ENCODE measurements at places on chromosomes 13 and 19.

DNA sequence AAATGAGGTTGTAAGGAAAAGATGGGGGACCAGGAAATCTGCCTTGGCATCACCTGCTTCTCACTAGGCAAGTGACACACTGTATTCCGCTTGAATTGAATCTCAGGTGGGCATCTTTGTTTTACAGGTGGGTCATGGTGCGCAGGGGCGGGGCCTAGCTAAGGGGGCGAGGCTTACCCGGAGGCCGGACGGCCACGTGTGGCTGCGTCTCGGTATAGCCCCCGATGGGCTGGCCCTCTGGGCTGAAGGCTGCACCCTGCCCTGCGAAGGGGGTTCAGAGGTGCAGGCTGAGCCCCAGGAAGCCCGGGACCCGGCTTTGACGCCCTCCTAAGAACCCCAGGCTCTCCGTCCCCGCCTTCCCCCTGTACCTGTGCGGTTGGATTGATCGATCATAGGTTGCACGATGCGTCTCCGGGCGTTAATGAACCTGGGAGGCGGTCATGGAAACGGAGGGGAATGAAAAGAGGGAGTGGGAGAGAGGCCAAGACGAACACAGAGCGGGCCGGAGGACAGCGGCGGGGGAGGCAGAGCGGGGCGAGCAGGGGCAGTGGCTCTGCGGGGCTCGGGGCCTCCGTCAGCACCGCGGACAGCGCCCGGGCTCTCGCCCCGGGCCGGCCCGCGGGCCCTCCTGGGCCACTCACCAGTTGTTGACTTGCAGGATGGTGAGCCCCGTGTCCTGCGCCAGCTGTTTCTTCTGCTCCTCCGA lies 12.5 kb downstream of the MEIS3 start:
- no peak for DNase-seq

GRCh38 chr13:99528547-99528946 lies 27.3 kb downstream of the TM9SF2 start:
- DNase-seq, result no peak

GRCh38 chr19:38337360-38337653 lies 1.7 kb downstream of the CATSPERG start:
- no peak for DNase-seq

GRCh38 chr13:22262001-22262885 lies 591.4 kb downstream of the FGF9 start:
- no peak for DNase-seq

DNA sequence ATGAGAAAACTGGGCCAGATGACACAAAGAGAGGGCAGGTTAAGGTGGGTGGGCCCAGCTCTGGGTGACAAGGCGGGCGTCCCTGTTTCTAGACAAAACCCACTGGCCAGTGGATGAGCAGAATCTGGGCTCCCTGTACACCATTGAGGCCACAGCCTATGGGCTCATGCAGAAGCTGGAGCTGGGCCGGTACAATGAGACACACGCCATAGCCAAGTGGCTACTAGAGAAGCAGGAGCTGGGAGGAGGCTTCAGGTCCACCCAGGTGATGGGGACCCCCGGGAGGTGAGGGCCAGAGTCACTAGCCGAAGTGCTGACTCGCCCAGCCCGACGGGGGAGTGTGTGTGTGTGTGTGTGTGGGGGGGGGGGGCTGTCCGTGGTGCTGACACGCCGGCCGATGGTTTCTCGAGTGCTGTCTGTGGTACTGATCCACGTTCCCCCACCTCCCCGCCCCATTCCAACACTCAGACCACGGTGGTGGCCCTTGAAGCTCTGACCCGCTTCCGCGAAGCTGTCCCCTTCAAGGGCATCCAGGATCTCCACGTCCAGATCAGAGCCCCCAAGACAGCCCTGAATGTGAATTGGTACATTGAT lies 24.3 kb upstream of the SHFL start:
- no peak for DNase-seq

- DNase-seq, result no peak
These were observed 59.3 kb upstream of the WDFY2 start for GRCh38 chr13:51524829-51525566.

- DNase-seq, result no peak
These were observed 2.1 kb upstream of the FBXO17 start for GRCh38 chr19:38977445-38978325.

DNA sequence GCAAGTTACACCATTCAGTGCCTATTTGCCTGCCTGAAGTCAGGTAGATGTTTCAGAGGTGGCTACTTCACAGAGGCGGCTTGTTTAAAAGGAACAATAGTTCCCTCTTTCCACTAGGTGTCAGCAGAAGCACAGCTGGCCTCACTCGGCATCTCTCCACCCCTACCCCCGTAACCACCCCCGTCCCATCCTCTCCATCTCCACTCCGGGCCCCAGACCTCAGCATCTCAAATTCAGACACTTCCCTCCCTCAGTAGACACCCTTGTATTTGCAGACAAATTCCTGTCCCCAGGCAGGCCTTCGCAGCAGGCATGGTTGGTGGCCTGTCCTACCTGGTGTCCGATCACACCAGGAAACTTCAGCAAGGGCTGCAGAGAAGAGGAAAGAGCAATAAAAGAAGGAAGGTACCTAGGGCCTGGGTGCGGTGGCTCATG lies 9.1 kb upstream of the DPP9 start:
- DNase-seq, result peak; percentile 61

DNA sequence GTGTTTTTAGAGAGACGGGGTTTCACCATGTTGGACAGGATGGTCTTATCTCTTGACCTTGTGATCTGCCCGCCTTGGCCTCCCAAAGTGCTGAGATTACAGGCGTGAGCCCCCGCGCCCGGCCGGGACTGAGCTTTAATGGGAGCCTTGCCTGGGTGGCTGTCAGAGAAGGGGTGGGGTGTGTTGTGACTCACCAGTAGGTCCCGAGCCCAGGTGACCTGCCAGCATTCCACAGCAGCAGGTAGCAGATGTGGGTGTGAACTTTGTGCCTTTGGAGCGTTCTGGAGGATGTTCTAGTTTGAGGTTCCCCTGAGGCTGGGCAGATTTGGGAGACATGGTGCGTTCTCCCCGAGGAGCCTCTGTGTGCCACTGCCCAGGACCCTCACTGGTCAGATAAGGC lies 7.1 kb upstream of the EPN1 start:
- DNase-seq, result no peak

GRCh38 chr19:33254245-33254824 lies 28.7 kb upstream of the SLC7A10 start:
- no peak for DNase-seq

- no peak for DNase-seq
These were observed 15.2 kb downstream of the EPN1 start for GRCh38 chr19:55690109-55690768.

DNA sequence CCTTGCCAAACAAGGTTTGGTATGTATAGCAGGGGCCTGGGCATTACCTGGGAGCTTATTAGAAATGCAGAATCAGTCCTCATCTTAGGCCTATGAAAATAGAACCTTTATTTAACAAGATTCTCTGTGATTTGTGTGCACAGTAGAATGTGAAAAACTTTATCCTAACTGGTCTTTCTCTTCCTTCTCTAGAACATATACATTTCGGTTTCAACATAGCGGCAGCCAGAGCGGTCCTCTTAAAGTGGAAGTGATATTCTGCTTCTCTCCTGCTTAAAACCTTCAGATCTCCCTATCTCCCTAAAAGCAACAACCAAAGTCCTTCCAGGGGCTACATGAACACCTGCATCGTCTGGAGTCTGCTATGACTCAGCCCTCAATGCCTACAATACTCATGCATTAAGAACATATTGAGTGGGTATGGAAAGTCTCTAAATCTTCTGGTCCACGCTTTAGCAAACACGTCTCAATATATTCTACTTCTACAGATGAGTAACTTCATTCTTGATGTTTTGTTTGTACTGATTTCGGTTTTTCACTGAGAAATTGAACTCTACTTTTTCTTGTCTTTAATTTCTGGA lies 84.5 kb downstream of the SPRY2 start:
- DNase-seq, result no peak

GRCh38 chr13:98083507-98083906 lies 59.4 kb upstream of the FARP1 start:
- DNase-seq, result no peak

DNA sequence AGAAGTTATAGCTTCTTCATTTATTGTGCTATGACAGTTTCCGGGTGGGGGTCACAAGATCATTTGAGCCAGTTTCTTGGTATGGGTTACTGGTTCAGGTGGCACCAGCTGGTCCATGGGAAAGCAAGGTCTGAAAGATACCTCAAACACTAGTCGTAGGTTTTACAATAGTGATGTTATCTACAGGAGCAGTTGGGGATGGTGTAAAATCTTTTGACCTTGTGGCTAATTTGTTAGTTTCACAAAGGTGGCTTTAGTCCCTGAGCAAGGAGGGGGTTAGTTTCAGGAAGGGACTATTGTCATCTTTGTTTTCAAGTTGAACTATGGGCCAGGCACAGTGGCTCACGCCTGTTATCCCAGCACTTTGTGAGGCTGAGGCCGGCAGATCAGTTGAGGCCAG lies 24.6 kb downstream of the CHST8 start:
- DNase-seq, result no peak

Data from NCI-H510A (cell line).